Stimulated activated CD4-positive, alpha-beta T cell treated with anti-CD3 and anti-CD28 coated beads, Interleukin-15, amount 100 ng/mL, for 1 hour (primary cell): ENCODE measurements at places on chromosomes 7 and 10.

DNA sequence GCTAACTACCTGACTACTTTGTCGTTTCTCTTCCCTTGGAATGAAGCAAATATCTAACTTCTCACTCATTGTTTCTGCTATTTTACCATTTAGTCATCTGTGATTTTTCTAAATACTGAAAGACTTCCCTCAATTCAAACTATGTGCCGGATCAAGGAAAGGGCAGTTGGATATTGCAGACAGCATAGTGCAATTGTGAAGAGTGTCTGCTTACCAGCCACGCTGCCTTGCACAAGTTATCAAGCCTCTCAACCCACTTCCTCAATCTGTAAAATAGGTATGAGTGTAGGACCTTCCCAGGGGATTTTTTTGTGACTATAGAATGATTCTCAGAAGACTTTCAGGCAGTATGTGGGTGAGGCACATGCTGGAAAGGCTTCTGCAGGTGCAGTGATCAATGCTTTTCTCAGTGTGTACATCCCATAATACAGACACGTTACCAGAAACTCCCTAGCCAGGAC lies 54.3 kb downstream of the EGFR start:
- DNase-seq: no peak

DNA sequence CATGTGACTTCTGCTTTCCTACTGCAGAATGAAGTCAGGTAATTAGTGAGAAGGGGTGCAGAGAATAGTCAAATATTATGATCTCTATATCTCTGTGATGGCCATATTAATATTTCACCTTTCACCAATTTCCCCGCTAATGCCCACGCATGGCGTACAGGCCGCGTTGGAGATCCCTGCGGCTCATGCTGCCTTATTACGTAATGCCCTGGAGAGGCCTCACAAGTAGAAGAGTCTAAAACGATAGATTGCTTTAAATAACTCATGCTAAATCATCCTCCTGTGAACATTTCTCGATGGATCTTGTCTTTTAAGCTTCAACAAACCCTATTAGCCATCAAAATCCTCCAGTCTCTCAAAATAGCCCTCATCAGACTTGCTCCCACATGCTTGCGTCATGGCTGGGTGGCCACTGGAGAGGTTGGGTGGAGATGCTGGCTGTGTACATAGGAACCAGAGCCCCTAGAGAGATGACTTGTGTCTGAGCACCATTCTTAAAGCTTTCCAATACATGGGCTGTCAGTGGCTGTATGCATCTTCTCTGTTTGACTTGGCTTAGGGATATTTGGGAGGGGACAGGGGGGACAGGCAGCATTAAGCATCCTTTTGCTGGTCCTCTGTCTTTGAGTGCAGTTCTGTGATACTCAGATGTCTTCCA lies 79.5 kb upstream of the INSYN2A start:
- no peak for DNase-seq

- DNase-seq: no peak
Measured at GRCh38 chr7:18503126-18503866, 7.7 kb downstream of the HDAC9 start.

DNA sequence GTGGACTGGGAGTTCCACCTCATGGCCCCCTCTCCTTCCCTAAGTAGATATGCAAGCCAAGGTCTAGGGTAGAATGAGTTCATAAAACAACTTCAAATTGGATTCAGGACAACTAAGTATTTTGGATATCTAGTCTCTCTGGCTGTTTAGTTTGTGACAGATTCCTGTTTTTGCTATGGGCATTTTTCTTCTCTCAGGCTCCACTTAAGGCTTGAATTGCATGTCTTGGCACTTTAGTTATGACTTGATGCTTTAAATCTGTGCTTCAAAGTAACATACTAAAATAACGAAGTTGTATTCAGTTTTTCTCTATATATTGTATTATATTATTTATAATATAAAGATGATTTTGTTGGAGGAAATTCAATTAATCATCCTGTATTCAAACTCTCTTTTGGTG lies 873.4 kb upstream of the MBL2 start:
- no peak for DNase-seq
